ENCODE measurements at places on chromosomes 7 and 10.

DNA sequence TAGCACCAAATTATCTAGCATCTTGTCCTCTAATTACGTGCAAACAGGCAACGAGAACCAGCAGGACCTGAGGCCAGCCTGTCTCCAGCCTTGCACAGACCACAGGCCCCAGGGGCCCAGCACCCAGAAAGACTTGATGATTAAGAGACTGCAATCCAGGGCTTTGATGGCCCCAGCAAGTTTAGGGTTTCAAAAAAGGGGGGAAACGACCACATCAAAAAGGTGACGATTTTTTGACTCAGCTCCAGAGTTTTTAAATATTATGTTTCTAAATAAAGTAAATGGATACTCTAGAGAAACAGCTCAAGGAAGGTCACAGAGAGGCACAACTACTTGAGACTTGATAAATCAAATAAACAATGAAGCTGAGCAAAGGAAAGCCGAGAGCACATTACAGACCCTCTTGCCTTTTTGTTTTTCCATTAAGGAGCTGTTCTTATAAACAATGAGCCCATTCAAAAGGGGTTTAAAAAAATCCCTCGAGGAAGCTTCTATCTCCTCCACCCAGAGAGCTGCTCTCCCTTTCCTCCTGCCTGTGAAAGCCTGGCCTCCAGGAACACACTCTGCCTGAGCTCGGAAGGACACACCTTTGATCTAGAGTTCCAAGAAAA, 44.1 kb downstream of the GLI3 start:
- no peak for DNase-seq

- no peak for DNase-seq
Observed at GRCh38 chr10:33402220-33403073, 68.0 kb upstream of the NRP1 start.

DNA sequence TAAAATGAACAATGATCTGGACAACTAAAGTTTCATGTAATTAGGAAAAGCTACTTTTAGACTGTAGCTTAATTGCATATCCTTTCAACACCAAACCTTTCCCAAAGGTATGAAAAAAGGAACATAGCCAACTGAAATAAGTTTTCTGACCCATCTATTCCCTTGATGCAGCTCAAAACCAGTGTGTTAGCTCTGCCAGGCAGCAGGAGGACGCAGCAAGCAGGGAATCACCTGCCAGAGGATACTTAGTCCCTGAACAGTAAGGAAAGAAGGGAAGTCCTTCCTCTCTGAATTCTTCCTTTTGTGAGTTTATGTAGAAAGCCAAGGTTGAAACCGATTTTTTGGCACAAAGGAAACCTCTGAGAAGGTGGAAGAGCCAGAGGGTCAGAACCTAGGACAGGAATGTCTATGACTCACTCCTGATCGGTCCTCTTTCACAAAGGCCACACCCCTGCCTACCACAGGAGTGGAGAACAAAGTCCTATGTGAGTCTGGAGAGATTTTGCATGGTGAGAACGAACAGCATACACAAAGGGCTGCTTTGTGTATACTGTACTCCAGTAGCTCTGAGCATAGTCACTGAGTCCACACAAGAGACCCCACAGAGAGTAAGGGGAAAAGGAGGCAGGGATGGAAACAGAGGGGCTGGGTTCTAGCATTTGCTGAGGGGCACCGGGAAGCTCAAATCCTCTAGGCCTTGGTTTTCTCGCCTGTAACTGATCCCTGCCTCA, 68.8 kb upstream of the GSDME start:
- DNase-seq = no peak

- DNase-seq = no peak
Observed at GRCh38 chr7:139118805-139119485, 9.4 kb upstream of the ZC3HAV1 start.

- no peak for DNase-seq
Observed at GRCh38 chr7:90580051-90580450, 16.1 kb upstream of the CDK14 start.
